Sciatic nerve (tissue), 2 donors: ENCODE measurements at places on chromosomes 13 and 19.

GRCh38 chr19:2047076-2047448, 4.0 kb downstream of the MKNK2 start:
- DNase-seq, result no peak

GRCh38 chr19:33350538-33351309, 22.8 kb upstream of the CEBPG start:
- no peak for DNase-seq

DNA sequence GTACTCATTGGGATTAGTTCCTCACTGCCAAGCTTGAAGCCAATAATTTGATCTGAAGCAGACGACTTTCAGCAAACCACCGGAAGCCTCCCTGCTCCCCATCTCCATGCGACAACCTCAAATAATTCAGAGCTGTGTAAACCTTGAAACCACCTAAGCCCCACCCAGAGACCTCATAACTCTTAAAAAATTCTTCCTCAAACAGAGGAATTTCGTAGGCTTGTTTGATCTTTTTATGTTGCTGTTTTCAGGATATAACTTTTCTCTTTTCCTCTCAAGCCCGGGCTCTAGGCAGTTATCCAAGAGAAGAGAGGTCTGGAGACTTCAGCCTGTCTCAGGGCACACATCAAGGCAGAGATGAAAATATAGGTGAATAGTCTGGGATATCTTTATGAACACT, 311.6 kb downstream of the KCNRG start:
- no peak for DNase-seq

GRCh38 chr19:6423499-6424194, 964 bp downstream of the KHSRP start:
- DNase-seq, result no peak

DNA sequence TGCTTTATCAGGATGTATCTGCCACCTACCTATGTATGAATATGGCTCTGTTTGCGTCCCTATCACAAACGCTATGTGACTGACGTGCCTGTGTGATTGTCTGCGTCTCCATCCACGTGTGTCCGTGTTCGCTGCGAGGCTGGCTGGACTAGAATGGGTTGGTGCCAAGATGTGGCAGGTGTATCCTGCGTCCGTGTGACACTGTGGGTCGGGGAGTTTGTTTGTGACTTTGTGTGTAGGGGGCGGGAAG, 6.7 kb upstream of the HOOK2 start:
- DNase-seq, result no peak

DNA sequence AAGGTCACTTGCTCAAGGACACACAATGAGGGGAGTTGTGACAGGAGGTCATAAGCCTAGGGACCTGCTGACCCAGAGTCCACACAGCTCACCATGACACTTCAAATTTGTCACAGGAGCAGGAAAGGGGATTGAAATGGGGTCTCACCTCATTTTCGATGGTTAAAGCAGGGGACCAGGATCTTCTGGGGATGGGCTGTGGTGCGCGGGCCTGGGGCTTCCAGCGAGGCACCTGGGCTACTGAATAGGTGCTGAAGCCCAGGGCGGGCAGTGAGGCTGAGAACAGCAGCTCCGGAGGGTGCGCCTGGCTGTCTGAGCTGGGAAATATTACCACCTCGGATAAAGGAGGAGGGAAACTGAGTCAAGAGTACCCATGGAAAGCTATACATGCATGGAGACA, 11.0 kb downstream of the MAN2B1 start:
- no peak for DNase-seq

- DNase-seq, result no peak
Observed at GRCh38 chr13:31020996-31021395, 88.5 kb downstream of the TEX26 start.

DNA sequence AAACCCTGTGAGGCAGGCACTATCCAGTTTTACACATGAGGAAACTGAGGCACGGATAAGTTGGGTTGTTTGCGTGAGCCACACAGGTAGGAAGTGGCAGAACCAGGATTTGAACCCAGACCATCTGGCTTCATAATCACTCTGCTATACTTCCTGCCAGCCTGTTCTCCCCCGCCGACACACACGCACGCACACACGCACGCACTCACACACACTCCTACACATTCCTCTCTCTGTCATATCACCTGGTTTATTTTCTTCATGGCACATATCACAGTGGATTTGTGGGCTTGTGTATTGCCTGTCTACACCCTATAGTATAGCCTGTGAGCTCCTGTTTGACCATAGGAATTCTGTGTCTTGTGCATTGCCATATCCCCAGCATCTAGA, 140.0 kb downstream of the SIPA1L3 start:
- no peak for DNase-seq

DNA sequence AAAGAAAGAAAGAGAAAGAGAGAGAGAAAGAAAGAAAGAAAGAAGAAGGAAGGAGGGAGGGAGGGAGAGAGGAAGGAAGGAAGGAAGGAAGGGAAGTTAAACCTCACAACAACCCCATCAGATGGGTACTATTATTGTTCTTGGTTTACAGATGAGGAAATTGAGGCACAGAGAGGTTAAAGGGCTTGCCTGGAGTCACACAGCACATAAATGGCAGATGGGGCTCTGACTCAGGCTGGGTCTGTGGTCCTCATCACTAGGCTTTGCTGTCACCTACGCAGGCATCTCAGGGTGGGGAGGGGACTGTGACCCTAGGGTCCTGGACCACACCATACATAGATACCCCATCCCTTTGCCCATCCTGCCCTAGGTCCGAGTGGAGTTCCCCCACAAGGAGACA, 36.3 kb downstream of the RDH8 start:
- no peak for DNase-seq

- DNase-seq, result no peak
Observed at GRCh38 chr19:44648631-44649251, 5.0 kb downstream of the PVR start.

DNA sequence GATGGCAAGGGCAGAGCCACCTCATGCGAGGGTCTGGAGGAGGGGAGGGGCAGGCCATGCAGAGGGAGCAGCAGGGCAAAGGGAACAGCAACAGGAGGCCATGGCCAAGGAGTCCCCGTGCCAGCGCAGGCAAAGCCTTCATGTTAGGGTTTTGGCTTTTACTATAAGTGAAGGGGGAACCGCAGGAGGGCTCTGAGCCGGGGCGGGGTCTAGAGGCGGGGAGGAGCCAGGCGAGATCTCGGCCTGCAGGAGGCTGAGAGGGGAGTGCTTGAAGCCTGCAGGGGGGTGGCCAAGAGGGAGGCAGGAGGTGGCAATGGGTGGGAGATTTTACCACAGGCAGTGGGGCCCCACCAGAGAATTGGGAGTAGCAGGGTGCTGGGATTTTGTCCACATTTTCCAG, 6.3 kb downstream of the ARHGAP33 start:
- no peak for DNase-seq

- DNase-seq, result no peak
Observed at GRCh38 chr19:43439032-43439708, 24.5 kb downstream of the TEX101 start.

GRCh38 chr19:38547421-38547820, 70.3 kb downstream of the MAP4K1 start:
- DNase-seq, result no peak

DNA sequence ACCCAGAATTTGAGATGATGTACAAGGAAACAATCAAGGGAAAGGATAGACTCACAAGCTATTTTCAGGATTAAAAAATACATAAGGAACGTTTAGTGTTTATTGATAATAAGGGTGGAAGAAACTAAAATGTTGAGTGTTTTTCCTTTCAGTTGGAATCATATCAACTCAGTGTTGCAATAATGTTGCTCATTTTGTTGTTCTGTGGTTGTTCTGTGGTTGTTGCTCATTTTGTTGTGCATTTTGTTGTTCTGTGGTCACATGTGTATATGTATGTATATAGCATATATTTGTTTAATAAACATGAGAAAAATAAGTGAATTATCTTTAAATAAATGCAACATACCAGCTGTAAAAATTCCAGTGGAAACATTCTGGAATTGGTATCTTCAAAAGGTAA, 262.4 kb upstream of the SPRY2 start:
- DNase-seq, result no peak
